PC-3 (cell line): ENCODE measurements at places on chromosomes 1 and 21. TPM values are rescaled to one million over a fixed set of nuclear protein-coding genes. Genes with fewer than 3 reads are reported as not detected.

The C4BPA gene
- total RNA-seq, result not detected in 2 replicates

The OR2T35 gene
- not detected in 2 replicates for total RNA-seq

The FNDC7 gene
- total RNA-seq, result 0.63 TPM in 1 of 2 replicates, not detected in the other

The ANKRD35 gene
- 0.07 and 0.40 TPM in 2 replicates for total RNA-seq

The GBP3 gene
- 23.3 and 24.9 TPM in 2 replicates for total RNA-seq

The ERVH48-1 gene
- not detected in 2 replicates for total RNA-seq

The BLACAT1 gene
- total RNA-seq, result 1.5 and 1.6 TPM in 2 replicates

The COL9A2 gene
- 4.4 and 7.0 TPM in 2 replicates for total RNA-seq

The RPF1 gene
- 83.0 and 85.8 TPM in 2 replicates for total RNA-seq

The PADI1 gene
- total RNA-seq, result 0.35 and 0.73 TPM in 2 replicates

The HUNK gene
- not detected in 2 replicates for total RNA-seq

The UQCRH gene
- total RNA-seq, result 642 and 885 TPM in 2 replicates

The DDOST gene
- 334 and 357 TPM in 2 replicates for total RNA-seq

The USH2A gene
- total RNA-seq, result not detected in 2 replicates
